ENCODE measurements at places on chromosomes 6 and 20.

GRCh38 chr6:43800746-43801494 is 30.9 kb downstream of the VEGFA start:
- DNase-seq, result no peak

DNA sequence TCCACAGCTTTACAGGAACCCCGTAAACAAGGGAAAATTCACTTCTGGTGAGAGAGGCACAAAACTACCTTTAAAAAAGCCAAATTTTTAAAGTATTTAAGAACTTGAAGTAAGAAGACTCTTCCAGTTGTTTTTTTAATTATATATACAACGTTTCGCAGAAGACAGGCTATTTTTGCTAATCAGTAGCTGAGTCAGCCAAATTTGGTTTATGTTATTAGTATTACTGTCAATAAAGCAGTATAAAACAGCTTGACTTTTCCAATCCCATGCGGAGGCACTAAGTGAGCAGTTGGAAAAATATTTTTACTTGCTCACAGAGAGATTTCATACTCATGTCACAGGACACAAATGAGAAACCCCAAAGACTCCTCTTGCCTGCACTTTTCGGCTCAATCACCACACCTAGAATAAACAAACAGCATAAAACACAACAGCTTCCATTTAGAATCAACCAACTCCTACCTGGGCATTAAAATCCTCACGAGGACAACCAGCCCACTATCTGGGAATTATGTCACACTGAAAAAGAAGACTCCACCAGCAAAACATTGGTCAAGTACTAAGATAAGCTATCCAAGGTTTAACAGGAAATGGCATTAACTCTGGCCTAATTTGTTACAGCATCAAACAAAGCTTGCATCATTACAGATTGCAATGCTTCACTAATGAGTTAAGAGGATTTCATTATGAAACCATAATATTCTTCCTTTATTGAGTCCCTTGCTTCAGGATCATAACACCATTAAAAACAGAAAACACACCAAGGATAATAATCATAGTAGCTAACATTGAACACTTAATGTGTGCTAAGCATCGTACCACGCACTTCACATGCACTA is 26.3 kb downstream of the ELOVL5 start:
- no peak for DNase-seq

- DNase-seq, result no peak
Observed at GRCh38 chr6:77015350-77015749, 447.9 kb downstream of the HTR1B start.

DNA sequence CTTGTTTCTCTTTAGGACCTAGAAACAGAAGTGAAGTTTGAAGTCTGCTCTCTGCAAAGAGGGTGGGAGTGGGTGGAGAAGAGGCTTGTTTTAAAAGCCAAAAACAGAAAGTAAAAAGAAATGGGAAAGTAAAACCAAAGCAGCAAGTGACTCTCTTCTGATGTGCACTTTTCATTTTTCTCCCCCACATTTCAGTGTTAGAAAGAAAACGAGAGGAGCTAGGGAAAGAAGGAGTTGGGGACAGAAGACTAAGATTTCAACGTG is 1.3 kb downstream of the C6orf141 start:
- no peak for DNase-seq

DNA sequence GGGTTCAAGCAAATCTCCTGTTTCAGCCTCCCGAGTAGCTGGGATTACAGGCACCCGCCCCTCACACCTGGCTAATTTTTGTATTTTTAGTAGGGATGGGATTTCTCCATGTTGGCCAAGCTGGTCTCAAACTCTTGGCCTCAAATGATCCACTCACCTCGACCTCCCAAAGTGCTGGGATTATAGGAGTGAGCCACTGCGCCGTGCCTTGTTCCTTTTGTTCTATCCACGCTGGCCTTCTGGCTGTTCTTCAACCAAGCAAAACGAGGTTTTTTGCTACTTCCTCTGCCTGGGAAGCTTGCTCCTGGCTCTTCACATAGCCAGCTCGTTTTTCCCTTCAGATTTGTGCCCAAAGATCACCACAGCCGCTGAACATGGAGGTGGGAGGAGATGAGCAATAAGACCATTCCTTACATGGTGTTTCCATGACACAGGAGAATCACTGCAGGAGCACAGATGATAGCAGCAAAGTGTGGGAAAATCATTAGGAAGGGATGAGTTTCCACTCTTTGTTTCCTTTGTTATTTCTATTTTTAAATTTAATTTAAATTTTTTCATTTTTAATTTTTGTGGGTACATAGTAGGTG is 201.0 kb upstream of the ZNF217 start:
- DNase-seq, result no peak

DNA sequence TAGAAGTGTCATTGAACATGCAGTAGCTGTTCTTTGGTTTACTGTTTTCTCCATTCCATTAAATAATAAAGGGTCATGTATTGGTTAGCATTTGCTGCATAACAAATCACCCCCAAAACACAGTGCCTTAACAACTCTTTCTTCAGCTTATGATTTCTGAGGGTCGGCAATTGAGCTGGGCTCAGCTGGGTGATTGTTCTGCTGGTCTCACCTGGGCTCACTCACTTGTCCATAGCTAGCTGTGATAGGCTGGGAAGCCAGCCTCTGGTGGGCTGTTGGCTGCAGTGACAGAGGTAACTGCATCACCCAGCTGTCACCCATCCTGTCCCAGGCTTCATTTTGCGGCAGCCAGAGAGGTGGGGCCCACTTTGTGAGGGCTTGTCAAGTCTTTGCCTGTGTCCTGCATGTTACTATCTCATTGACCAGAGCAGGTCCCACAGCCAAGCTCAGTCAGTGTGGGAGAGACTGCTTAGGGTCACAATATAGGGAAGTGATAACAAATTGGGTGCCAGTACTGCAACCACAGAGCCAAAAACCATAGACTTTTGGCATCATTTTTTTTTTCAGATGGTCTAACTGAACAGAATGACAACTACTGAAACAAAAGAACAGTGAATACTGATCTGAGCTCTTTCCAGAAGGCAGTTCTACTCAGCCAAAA is 76.9 kb downstream of the SYNDIG1 start:
- DNase-seq, result no peak

GRCh38 chr6:150413781-150414281 is 45.0 kb downstream of the IYD start:
- no peak for DNase-seq

GRCh38 chr6:93104195-93104817 is 315.1 kb downstream of the EPHA7 start:
- DNase-seq, result no peak

Measured in T-helper 9 cell (primary cell).